ENCODE measurements at places on chromosomes 13 and 19. TPM values are rescaled to one million over a fixed set of nuclear protein-coding genes. Genes with fewer than 3 reads are reported as not detected.
A peak's percentile ranks its signal among the peaks of the same experiment; 100 is the strongest.

The CEACAM21 gene
- not detected for total RNA-seq

The SULT2A1 gene
- not detected for total RNA-seq

The PRTN3 gene
- total RNA-seq = not detected

The ZNF724 gene
- total RNA-seq = 3.0 TPM

The ING1 gene
- 14.3 TPM for total RNA-seq

The SUCLA2 gene
- total RNA-seq = 35.7 TPM

DNA sequence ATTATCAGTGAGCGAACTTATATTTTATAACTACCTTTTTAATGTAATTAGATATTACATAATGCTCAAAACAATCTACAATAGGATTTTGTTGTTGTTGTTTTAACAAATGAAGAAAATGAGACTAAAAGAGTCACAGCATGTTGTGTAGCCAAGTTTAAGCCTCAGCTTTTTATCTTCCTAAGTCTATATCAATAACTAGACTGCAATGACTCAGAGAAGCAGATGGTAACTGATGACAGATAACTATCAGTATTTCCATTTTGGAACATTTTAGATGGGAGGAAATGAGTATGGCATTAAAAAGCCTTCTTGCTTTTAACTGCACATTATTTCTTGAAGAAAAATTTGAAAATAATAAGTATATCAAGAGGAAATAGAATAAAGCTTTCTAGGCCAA is 825.2 kb downstream of the SLITRK1 start:
- no peak for DNase-seq

GRCh38 chr13:111049791-111050538 is 65.1 kb upstream of the ARHGEF7 start:
- no peak for DNase-seq

DNA sequence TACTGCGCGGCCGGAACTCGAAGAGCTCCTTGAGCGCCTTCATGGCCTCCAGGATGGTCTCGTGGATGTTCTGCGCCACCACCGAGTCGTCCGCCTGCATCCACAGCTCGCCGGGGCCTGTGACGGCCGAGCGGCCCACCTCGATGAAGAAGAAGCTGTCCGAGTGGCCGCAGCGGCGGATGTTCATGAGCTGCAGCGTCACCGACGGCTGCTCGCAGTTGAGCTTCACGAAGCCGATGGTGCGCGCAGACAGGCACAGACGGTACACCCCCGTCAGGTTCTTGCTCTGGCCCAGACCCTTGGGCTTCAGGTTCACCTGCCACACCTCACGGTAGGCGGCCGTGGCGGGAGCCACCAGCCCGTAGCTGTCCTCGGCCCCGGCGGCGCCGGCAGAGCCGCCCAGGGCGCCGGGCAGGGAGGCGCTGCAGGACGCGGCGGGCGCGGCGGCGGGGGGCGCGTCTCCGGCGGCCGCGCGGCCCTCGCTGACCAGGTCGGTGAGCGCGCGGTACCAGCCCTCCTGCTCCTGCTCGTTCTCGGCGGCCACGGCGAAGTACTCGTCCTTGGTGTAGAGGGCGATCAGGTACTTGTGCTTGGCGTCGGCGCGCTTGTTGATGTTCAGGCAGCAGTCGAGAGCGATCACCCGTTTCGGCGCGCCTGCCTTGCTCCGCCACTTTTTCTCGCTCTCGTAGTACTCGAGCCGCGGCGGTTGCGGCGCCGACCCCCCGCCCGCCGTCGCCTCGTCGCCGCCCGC is 1.1 kb downstream of the IRS2 start:
- peak; percentile 87 for DNase-seq

GRCh38 chr13:29801737-29802305 is 48.6 kb downstream of the UBL3 start:
- DNase-seq = no peak

DNA sequence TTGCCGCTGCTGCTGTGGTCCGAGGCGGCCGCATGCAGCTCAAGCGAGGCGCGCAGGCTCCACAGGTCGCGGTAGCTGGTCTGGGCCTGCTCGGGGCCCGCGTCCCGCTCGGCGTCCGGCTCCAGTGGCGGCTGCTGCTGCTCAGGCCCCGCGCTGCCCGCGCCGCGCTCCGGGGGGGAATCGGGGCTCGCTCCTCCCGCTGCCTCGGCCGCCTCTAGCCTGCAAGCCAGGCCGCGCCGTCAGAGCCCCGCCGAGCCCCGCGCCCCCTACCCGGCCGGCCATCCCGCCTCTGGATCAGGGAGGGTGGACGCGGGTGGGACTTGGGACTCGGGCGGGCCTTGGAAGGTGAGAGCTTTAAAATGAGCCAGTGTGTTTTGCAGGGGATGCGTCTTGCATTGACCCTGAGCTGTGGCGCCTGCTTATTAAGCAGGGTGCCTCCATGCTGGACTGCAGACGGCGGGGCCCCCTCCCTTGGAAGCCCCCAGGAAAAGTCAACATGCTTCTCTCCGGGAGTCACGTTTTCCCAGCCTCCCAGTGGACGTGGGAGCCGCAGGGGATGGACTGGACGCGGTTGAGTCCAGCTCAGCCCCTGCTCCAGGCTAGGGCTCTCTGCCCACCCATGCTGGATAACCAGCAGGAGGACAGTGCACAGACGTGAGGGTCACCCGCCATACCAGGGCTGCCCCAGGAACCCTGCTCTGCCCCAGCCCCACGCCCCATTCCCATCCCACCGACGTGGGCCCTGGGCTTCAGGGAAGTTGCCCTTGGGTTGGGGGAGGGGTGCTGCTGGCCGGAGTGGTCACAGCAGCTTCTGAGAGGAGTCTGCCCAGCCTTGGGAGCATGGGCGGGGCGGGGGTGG is 7.7 kb downstream of the CBARP start:
- no peak for DNase-seq

- DNase-seq = no peak
These were observed 153.3 kb downstream of the TNFRSF19 start for GRCh38 chr13:23723471-23723870.

- DNase-seq = no peak
These were observed 18.5 kb downstream of the EPSTI1 start for GRCh38 chr13:42973581-42973980.

DNA sequence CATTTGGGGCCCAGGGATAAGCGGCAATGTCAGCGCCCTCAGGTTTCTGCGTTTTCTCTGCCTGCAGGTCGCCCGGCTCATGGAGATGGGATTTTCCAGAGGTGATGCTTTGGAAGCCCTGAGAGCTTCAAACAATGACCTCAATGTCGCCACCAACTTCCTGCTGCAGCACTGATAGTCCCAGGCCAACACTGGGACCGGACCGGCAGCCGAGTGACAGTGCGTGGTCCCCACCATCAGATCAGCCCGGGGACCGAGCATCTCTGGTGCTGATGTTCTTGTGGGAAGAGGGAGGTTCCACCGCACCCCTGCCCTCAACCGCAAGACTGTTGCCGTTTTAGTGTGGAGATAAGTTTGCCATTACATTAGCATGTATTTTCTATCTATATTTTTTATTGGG is 78.0 kb upstream of the GPR183 start:
- no peak for DNase-seq

GRCh38 chr13:84032116-84032515 is 149.8 kb upstream of the SLITRK1 start:
- DNase-seq = no peak

DNA sequence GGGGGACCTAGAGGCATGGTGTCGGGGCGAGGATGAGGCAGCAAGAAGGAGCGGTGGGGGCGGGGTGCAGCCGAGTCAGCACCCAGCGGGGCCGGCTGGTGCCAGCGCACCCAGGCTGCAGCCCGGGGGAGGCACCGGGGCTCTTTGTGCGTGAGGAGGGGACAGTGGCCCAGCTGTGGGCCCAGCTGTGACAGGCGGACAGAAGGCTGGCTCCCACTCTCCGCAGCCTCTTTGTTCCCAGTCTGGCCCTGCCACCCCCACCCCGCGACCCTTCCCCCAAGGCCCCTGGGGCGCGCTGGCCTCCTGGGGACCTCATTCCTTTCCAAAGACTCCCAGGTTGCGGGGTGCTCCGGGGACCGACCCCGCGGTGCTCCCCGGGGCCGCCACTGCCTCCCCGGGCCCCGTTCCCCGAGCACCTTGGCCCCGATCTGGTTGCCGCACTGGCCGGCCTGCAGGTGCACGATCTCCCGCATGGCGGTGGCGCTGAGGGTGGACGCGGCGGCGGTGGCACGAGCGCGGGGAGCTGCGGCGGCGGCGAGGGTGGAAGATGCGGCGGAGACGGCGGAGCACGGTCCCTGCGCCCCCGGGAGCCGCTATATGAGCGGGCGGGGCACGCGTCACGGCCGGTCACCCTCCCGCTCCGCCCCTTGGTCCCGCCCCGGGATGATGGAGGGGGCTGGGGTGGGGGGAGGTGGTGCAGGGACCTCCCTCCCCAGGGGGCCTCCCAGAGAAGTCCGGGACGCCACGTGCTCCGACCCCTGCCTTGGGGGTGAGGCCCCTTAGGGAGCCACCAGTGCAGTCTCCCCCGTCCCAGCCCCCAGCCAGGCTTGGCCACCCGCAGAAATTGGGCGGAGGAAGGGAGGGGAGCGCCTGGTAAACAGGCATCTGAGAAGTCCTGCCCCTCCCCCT is at the start of gene TUBB4A:
TUBB4A (minus strand) TSS at position 570 of the 909 bp plus-strand sequence; CDS start at position 473, 97 bp downstream.
- no peak for DNase-seq

DNA sequence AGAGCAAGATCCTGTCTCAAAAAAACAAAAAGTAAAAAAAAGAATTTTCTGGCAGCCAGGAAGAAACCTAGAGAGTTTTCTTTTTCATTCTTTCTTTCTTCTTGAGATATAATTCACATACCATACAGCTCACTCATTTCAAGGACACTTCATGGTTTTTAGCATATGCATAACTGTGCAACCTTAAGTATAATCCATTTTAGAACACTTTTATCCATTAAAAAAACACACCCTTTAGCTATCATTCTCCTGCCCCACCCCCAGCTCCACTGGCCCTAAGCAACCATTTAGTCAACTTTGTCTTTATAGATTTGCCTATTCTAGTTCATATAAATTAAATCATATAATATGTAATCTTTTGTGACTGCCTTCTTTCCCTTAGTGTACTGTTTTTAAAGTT is 8.1 kb upstream of the IPO5 start:
- DNase-seq = no peak

GRCh38 chr19:43700395-43701000 is 15.4 kb upstream of the IRGC start:
- no peak for DNase-seq

GRCh38 chr13:113013878-113014751 is 45.1 kb downstream of the MCF2L start:
- DNase-seq = no peak

DNA sequence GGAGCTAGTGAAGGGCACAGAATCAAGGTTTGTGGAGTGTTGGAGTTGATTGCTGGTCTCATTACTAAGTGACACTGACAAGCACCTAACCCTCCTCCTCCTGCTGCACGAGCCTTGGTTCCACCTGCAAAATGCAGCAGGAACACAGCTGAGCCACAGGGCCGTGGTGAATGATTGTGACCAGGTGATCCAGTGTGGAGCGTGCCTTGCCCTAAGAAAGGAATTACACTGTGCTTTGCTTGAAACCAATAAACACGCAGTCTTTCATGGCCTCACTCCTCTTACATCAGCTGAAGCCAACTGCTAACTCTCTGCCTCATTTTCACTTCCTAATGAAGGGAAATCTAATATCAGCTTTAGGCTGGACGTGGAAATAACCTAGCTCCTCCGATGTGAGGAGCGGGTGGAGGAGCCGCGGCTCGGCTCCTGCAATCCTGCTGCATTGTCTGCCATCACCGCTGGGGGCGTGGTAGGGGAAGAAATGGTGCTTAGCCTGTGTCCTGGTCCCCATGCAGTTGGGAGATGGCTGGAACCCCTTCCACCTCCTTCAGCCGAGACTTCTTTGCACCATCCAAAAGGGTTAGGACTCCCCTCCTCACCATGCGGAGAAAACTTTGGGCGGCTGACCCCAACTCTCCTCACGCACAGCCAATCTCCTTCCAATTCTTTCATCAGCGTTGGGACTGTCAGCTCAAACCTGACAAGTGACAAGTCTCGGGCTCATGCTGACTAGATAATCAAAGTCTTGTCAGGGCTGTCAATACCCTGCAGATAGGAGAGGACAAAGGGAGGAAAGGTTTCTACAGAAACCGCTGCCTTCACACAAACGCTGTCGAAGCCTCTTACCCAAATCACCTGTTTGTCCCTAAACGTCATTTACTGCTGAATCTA is 427.9 kb downstream of the ZNF536 start:
- DNase-seq = no peak

- DNase-seq = no peak
These were observed 9.6 kb upstream of the TPM4 start for GRCh38 chr19:16066611-16067104.

- DNase-seq = peak; percentile 66
These were observed 185.4 kb downstream of the KDM4B start for GRCh38 chr19:5154129-5154798.

GRCh38 chr19:19319732-19320360 is 463 bp downstream of the SUGP1 start:
- DNase-seq = no peak

DNA sequence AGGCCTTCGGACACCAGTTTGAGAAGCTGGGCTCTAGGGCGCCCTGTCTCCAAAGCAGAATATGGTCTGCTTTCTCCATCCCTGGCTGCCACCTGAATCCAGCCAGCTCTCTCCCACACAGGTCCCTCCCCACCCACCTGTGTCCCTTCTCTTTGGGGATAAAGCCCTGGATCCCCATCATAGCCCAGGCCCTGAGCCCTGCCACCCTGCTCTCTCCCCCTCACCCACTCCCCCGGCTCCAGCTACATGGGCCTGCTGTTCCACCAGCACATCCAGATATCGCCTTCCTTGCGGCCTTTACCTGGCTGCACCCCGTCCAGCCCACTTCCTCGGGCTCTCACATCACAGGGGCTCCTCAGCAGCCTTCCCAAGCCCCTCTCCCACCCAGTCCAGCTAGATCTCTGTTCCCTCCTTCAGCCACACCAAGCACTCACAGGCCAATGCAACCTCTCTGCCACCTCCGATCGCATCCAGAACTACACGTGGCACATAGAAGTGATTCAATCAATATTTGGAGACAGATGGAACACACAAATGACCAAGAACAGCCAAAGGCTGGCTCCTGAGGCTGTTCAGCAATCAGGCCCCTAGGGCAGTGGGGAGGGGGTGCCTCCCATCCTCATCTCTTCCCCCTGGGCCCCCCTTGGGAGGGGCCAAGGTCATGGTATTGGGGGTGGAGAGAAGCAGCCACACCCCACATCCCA is 7.6 kb downstream of the AKT2 start:
- peak; percentile 61 for DNase-seq

GRCh38 chr13:91331047-91331915 is 16.2 kb upstream of the MIR17HG start:
- no peak for DNase-seq

DNA sequence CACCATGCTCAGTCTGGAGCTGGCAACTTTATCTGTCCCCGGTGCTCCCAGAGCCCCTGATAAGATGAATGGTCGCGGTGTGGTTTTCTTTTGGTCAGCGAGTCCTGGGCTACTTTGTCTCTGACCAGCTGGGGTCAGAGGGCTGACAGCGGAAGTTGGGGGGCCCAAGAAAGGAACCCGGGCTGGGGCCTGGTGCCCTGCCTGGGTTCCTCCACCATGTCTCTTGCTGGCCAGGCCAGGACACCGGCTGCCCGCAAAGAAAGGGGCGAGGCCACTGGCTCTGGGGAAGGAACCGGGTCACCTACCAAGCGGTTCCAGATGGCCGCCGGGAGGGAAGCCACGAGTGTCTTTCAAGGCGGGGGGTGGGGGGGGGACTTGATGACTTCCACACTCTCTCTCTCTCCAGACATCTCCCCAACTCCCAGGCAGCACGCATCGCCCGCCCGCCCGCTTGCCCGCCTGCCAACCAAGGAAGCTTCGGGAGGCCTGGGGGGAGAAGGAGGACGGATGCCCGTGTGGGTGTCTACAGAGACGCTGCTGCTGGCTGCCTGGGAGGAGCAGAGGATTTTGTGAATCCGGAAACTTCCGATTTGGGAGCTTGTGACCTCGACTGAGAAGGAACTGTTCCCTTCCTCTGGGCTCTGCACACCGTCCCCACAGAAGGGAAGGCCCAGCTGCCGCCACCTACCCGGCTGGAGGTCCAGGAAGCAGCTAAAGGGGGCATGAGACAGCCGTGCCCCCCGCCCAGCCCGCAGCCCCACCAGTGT is 1.1 kb downstream of the PIP5K1C start:
- DNase-seq = no peak
